Ammon's horn (tissue), 1 donor: ENCODE measurements at places on chromosomes 4 and X.

- DNase-seq = no peak
Measured at GRCh38 chr4:169615467-169616106, 3.2 kb upstream of the NEK1 start.

GRCh38 chrX:2263203-2263602 lies 237.6 kb downstream of the DHRSX start:
- no peak for DNase-seq

DNA sequence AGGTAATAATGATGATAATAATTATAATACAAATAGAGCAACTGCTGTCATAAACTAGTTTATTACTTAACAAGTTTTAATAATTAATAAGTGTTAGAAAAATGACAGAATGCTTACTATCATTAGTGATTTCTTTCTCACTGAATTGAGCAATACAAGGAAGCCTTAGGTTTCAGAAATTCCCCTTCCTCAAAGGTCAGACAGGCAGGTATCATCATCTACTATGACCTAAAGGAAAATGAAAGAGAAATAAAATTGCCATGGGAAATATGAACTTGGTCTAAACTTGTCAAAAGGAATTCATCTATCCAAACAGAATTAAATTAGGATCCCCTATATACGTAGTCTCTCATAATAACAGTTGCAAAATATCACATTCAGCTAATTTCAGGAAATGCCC lies 56.3 kb upstream of the SLC7A11 start:
- no peak for DNase-seq

GRCh38 chr4:186948361-186949242 lies 224.9 kb upstream of the FAT1 start:
- no peak for DNase-seq

DNA sequence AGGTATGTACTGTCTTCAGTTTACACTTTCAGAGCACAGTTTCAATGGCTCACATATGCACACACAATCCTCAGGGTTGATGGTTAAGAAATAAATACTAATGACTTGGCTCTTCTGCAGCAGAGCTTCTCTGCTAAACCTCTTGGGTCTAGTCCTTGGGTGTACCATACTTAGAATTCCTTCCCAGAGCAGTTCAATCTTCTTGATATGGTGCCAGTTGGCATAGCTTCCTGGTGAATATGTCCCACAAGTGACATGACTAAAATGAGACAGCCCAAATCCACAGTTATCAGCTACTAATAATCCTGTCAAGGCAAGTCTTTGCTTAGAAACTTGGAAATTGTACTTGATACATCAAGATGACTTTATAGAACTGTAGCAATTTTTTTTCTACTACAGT lies 654.4 kb downstream of the IQCM start:
- no peak for DNase-seq

- DNase-seq = no peak
Measured at GRCh38 chr4:185754961-185755360, 57.0 kb downstream of the SORBS2 start.

DNA sequence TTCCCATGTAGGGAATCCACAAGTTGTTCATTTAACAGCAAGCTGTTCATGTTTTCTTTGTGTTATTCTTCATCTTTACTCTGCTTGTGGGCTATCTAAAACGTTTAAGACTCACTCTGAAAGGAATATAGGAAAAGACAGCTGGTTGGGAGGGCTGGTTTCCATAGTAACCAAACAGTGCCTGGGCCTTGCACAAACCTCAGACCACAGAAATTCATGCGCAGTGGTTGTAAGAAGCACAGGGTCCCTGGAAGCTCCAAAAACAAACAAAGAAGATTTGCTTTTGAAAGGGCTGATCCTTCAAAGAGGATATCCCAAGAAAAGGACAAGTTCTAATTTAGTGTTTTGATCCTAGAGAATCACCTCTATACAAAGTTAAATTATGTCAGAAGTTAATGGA lies 7.8 kb downstream of the SERTM2 start:
- no peak for DNase-seq

- no peak for DNase-seq
Measured at GRCh38 chr4:110415478-110415877, 60.5 kb upstream of the ENPEP start.

DNA sequence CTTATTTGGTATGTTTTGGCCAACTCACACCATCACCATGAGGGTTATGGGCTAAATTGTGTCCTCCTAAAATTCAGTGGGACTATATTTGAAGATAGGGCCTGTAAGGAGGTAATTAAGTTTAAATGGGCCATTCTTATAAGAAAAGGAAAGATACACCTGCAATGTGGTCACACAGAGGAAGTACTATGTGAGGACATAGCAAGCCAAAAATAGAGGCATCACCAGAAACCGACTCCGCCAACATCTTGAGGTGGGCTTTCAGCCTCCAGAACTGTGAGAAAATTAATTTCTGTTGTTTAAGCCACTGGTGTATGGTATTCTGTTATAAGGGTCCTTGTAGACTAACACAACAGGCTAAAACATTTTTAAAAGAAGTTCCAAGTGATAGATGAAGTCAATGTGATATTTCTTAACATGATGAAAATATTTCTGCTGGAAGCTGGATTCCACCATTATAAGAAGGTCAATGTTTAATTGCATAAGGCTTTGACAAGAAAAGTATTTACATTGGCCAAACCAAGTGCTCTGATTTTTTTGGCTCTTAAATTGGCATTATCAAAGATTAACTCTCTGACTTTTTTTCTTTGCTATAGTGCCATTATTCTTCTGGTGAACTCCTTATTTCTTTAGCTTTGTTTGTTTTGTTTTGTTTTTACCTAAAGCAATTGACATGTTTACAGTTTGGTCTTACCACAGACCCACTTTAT lies 540.9 kb downstream of the PPARGC1A start:
- no peak for DNase-seq

DNA sequence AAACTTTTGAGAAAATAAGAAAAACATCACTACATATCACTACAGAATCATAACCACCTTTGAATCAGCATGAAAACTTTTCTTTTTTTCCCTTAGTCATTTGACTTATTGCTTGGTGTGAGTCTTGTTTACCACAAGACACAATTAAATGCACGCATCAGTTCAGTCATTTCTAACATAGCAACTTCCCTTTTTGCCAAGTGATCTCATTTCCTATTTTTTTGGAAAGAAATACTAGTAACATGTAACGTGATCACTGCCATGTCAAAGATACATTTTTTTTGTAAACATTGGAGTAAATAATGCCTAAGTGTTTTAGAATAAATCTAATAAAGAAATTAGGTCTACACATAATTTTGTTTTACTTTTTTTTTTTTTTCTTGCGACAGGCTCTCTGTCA lies 5.1 kb upstream of the CXCL8 start:
- DNase-seq = peak; percentile 10

- peak; percentile 29 for DNase-seq
Measured at GRCh38 chr4:16938512-16939040, 40.1 kb upstream of the LDB2 start.

DNA sequence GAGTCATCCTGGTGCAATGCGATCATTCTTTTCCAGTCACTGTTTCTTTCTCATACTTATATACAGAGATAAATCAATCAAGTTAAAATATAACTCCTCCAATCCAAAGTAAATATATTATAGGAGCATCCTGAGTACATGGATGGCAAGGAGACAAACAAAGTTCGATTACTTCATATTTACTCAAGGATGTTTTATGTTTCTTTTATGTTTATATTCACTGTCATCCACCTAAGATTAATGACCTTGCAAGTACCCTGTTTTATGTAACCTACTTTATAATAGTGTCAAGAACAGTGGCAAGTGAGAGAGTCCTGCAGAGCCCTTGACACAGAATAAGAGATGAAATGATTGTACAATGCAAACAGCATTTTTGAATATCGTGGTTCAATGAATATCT lies at the start of gene UGT2B11:
Gene UGT2B11, minus strand, starts transcription at position 33 of the 400 bp plus-strand sequence. Its CDS starts 26 bp downstream, at position 7.
- no peak for DNase-seq

DNA sequence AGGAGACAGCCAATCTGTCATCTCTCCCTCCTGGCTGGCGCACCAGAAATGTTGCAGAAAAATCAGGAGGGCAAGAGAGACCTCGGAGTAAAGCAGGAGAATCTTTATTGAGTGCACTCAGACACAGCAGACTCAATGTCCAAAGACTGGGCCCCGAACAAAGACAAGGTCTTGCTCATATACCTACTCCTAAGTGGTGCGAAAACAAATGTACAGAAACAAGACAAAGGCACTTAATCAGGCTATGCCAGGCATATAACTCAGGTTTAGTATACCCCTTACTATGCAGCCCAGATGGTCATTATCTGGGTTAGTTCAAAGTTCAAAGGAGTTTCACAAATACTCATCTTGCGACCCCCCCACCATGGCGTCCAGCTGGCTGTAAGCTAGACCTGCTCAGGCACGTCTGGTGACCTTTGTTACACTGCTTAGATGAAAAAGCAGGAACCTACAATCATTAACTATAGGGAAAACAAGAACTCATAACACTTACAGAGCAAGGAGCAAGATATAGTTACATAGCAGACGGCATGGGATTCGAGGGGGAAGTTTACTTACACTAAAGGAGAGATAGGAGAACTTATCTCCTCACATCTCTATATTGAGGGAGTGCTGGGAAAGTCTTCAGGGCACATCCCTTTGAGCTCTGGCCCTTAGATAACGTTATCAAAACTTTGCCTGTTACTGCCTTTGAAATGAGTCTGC lies 27.5 kb downstream of the SULT1E1 start:
- no peak for DNase-seq

DNA sequence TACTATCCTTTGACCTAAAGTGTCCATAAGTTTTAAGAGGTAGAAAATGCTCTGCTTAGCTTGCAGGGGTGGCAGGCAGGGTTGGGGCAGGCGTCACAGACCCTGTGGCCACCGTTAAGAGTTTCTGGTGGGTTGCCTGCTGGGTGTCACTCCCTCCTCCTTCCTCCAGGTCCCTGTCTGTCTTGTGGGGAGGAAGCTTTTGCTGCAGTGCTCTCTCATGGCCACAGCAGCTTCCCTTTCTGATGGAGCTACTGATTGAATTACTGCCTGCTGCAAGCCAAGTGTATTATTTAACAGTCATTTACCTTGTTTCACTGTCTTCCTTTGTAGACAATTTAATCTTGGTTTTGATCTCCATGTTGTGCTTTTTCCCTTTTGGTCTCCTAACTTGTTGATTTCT lies 384.6 kb downstream of the IDS start:
- no peak for DNase-seq

GRCh38 chr4:141121768-141122454 lies 11.4 kb downstream of the RNF150 start:
- no peak for DNase-seq

GRCh38 chr4:119678761-119679160 lies 50.2 kb upstream of the PDE5A start:
- no peak for DNase-seq

GRCh38 chr4:76748649-76749048 lies 149.3 kb downstream of the SOWAHB start:
- DNase-seq = peak; percentile 34

DNA sequence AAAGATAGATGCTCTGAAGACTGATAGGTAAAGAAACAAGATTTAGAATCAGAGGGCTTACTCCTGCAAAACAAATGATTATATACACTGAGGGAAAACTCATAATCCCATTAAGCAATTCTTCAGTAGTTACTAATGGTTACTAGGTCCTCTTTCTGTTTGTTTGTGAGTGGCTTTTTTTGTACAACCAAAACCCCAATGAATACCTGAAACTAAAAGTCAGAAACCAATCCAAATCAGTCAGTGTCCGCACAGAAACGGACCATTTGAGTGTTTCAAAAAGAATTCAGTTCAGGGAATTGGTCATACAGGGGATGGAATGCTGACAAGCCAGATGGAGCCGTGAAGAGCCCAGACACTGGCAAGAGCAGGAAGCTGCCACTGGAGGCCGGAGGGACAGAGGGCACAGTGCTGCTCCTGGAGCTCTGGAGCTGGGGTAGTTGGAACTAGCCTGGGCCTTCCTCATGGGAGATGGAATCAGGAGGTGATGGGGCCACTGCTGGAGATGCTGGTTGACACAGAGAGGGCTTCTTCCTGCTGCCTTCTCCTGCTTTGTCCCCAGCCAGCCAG lies 31.9 kb downstream of the SETD7 start:
- no peak for DNase-seq

GRCh38 chr4:26179316-26179760 lies 141.5 kb upstream of the RBPJ start:
- DNase-seq = no peak

- no peak for DNase-seq
Measured at GRCh38 chrX:127190381-127190780, 370.9 kb downstream of the PRR32 start.

DNA sequence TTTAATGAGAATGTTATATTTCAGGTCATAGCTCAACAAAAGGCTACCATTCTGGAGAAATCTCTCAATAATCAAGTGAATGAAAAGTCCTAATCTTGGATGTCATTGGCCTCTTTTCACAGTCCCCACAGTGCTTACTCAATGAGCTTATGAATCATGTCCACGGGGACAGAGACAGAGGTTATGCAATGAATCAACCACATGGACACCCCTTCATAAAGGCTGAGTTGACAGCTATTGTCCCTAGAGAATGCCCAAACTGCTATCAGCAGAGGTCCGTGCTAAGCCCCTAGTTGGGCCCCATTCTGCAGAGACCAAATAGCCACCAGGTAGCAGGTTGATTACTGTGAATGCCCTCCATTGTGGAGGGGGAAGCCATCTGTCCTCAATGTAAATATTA lies 158.1 kb downstream of the LHFPL1 start:
- DNase-seq = no peak

DNA sequence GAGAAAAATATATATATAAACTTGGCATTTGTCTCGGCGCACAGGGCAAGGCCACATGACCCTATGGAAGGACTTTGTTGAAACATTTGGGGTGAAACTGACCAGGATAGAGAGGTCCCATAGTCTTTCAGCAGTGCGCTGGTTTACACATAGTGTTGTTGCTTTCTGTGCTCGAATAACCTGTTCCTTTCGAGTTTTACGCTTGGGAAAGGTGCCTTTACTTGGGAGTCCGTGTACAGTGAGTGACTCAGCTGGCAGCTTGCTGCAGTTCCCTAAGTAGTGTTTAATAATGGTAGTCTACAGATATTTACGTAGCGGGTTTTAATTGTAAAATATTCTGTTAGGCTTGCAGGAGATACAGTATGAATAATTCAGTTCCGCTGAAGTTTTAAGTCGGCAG lies 578 bp downstream of the APOOL start:
- DNase-seq = no peak

GRCh38 chr4:153418121-153418520 lies 48.0 kb upstream of the TMEM131L start:
- no peak for DNase-seq

DNA sequence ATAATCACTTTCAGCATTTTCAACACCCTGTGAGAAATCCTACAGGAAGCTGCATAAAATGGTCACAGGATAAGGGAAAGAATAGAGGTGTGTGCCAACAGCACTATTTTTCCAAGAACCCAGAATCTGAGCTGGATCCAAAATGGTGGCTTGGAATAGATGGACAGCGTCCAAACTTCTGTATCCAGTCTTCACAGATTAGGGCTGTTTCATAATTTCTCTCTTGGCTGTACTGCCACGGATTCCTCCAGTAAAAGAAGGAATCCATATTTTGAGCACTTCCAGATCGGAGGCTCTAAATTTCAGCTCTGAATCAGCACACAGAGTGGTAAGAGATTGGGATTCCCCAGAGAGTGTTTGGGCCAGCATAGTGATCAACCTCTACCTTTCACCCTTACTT lies 12.2 kb downstream of the MAOB start:
- DNase-seq = no peak

GRCh38 chr4:122665161-122665929 lies 44.5 kb upstream of the IL21 start:
- DNase-seq = no peak

- DNase-seq = no peak
Measured at GRCh38 chr4:146108756-146109155, 66.8 kb upstream of the LSM6 start.
